ENCODE measurements at places on chromosomes 16 and 17.
A peak's percentile ranks its signal among the peaks of the same experiment; 100 is the strongest.

DNA sequence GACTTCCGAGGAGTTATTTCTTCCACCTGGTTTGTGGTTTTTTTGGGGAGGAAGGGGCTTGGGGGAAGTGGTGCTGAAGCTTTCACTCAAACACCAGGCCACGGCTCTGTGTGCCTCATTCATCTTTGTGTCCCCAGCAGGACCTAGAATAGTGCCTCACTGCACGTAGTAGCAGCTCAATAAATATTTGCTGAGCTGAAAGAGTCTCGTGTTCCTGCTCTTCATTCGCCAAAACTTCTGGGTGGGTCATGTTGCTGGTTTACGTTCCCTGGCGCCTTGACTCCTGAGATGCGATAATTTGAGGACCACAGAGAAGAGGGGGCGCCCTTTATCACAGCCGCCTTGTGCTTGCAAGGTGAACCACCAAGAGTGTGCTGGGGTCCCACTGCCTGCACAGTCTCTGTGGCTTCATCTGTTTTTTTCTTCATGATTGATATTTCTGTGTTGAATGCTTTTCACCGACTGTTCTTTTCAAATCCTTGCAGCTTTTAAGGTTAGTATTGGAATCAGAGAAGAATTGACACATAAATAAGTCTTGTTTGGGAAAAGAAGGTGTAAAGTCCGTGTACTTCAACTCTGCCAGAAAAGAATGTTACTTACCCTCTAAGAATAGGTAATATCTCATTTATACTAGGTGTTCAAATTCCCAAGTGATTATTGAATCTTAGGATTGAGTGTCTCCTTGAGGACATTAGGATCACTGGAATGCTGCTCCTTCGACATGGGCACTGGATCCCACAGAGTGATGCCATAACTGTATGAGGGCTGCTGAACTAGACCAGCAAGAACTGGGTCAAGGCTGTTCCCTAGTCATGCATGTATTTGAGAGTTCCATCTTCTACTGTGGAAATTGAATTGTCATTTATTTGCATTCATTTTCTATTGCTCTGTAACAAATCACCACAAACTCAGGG lies 92.7 kb upstream of the CLEC18A start:
- no peak for DNase-seq

GRCh38 chr17:37274461-37274860 lies 101.3 kb upstream of the C17orf78 start:
- DNase-seq: no peak

- DNase-seq: no peak
Observed at GRCh38 chr16:49465661-49466528, 92.3 kb downstream of the C16orf78 start.

- DNase-seq: no peak
Observed at GRCh38 chr17:57733085-57733484, 12.0 kb downstream of the CCDC182 start.

- peak; percentile 49 for DNase-seq
Observed at GRCh38 chr17:48074322-48075081, 26.3 kb downstream of the NFE2L1 start.

- no peak for DNase-seq
Observed at GRCh38 chr17:44384823-44385286, 4.6 kb downstream of the ITGA2B start.

GRCh38 chr17:19239544-19239943 lies 2.4 kb downstream of the EPN2 start:
- no peak for DNase-seq

GRCh38 chr16:53266156-53266555 lies 168.1 kb upstream of the RBL2 start:
- no peak for DNase-seq
